ENCODE measurements at places on chromosomes 2 and 18. TPM values are rescaled to one million over a fixed set of nuclear protein-coding genes. Genes with fewer than 3 reads are reported as not detected.

Gene RIT2
- not detected for total RNA-seq

Gene FOSL2
- total RNA-seq: 48.3 TPM

Gene SERPINB4
- total RNA-seq: 0.14 TPM

Gene GALNT5
- 2.8 TPM for total RNA-seq

Gene KATNAL2
- total RNA-seq: 3.3 TPM

Gene UGT1A8
- total RNA-seq: not detected

Gene MBP
- 29.7 TPM for total RNA-seq

Gene BCS1L
- 47.9 TPM for total RNA-seq

Gene G6PC2
- not detected for total RNA-seq

Gene SCYGR4
- not detected for total RNA-seq

Gene UCN
- total RNA-seq: 1.6 TPM

Gene DNAJC5G
- total RNA-seq: not detected

Gene LCT
- 0.03 TPM for total RNA-seq

Gene IL1F10
- total RNA-seq: not detected

Gene CAPN10
- 15.9 TPM for total RNA-seq

Gene ALK
- total RNA-seq: not detected

Gene CKAP2L
- 13.4 TPM for total RNA-seq

Gene PLGLB2
- 0.35 TPM for total RNA-seq

Gene RAPGEF4
- total RNA-seq: 0.54 TPM

Gene DSC2
- total RNA-seq: 0.94 TPM

Gene SPP2
- total RNA-seq: not detected

Gene BOLL
- total RNA-seq: not detected

Gene IL37
- not detected for total RNA-seq

Gene SERPINB10
- total RNA-seq: not detected

Gene SPIRE1
- total RNA-seq: 17.0 TPM
